ENCODE measurements at places on chromosomes 7 and 10.
A peak's percentile ranks its signal among the peaks of the same experiment; 100 is the strongest.

- no peak for DNase-seq
These were observed 22.8 kb upstream of the ANKRD2 start for GRCh38 chr10:97549587-97550322.

GRCh38 chr10:5478694-5479305 is 20.6 kb downstream of the CALML5 start:
- DNase-seq = no peak

- DNase-seq = no peak
These were observed 5.6 kb downstream of the SUFU start for GRCh38 chr10:102509387-102509786.

- DNase-seq = no peak
These were observed 55.8 kb downstream of the TMEM26 start for GRCh38 chr10:61397175-61397986.

GRCh38 chr7:74324531-74325209 is 35.5 kb downstream of the CLIP2 start:
- DNase-seq = no peak

GRCh38 chr7:7920481-7920880 is 48.1 kb upstream of the GLCCI1 start:
- DNase-seq = no peak

GRCh38 chr10:19656420-19657042 is 159.7 kb upstream of the PLXDC2 start:
- DNase-seq = no peak

GRCh38 chr10:11108356-11108755 is 90.7 kb downstream of the CELF2 start:
- no peak for DNase-seq

DNA sequence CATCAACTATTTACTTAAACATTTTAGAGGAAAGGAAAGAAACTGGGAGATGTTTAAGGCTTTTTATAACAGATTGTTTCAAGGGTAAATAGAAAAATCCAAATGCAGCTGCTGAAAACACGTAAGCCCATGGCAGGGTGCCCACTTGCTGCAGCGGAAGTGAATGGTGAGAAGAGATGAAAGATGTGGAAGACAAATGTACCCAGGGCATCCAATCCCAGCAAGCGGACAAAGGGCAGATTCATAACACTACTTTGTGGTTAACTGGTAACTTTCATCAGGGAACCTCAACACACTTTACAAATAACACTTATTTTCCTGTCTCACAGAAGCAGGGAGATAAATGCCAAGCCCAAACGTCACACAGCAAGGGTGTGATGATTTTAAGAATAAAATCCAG is 358.4 kb downstream of the KCNMA1 start:
- DNase-seq = peak; percentile 56
